AG08395 (cell line): ENCODE measurements at places on chromosomes 2 and 18.
A peak's percentile ranks its signal among the peaks of the same experiment; 100 is the strongest.

DNA sequence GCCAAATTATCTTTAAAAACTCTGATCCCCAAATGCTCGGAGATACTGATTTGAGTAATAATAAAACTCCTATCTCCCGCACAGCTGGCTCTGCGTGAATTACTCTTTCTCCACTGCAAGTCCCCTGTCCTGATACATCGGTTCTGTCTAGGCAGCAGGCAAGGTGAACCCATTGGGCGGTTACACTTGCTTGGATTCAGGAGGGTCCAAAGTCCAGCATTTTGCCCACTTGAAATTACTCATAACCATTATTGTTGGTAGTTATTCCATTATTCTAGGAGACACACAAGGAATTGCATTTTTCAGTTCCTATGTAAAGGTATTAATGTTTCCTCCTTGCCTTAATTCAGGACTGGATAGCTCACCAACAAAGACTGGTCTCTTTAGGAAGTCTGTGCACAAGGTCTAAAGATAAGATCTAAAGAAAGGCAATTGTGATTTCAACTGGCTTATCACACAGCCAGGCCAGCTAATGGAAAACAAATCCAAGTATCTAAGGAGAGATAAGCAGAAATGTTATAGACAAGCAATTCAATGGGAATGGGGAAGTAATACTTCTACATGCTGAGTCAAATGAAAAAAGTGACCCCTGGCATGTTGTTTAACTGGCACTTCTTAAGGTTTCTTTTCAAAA, 23.2 kb upstream of the NPC1 start:
- DNase-seq, result no peak

- DNase-seq, result no peak
Measured at GRCh38 chr2:62461017-62461553, 44.9 kb downstream of the TMEM17 start.

GRCh38 chr2:152097290-152097800, 1.5 kb downstream of the CACNB4 start:
- DNase-seq, result peak; percentile 35

GRCh38 chr2:213261715-213262114, 22.5 kb upstream of the SPAG16 start:
- no peak for DNase-seq

GRCh38 chr2:36717603-36718266, 21.2 kb downstream of the VIT start:
- DNase-seq, result no peak

GRCh38 chr2:124079045-124079444, 54.0 kb downstream of the CNTNAP5 start:
- no peak for DNase-seq

DNA sequence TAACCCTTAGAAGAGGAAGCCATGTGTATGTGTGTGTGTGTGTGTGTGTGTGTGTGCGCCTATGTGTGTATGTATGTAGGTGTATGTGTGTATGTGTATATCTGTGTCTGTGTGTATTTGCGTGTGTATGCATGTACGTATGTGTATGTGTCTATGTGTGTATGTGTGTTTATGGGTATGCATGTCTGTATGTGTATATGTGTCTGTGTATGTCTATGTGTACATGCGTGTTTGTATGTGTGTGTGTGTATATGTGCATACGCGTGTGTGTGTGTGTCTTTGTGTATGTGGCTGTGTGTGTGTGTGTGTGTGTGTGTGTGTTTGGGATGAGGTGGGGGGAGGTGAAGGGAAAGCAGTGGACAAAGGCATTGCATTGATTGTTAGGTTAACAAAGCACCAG, 380.2 kb downstream of the HRH4 start:
- no peak for DNase-seq

DNA sequence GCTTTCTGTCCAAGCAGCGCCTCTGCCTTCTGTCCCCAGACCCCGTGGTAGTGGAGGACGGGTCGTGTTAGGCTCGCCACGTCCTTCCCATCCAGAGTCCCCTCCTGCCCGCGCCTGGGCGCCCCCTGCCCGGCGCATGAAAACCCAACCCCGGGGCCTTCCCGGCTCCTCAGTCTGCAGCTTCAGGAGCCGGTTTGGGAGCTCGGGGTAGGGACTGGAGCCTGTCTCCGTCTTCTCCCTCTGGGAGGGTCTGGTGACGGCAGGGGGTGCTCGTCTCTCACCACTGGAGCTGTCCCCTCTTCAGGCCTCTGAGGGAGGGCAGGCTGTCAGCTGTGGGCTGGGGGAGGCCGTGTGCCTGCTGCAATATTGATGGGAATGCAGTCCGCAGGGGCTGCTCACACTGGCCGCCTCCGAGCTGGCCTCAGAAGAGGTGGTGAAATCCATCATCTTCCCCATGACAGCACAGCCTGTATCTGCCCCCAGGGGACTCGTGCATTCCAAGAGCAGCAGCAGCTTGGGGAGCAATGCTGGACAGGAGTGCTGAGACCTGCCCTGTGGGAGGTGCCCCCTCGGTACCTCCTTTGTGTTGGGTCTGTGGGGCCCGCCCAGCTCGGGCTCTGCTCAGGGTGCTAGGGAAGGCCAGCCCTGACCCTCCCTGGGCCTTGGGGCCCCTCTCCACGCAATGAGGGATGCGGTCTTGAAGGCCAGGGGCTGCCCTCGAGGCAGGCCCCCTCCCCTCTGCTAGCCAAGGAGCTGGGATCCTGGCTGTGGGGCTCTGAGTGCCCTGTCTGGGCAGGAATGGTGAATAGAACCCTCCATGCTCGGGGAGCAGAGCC, 17.8 kb upstream of the KLHL30 start:
- DNase-seq, result no peak
